ENCODE measurements at places on chromosomes 5 and 9.

- no peak for DNase-seq
These were observed 171.0 kb upstream of the TUT7 start for GRCh38 chr9:86525182-86525581.

DNA sequence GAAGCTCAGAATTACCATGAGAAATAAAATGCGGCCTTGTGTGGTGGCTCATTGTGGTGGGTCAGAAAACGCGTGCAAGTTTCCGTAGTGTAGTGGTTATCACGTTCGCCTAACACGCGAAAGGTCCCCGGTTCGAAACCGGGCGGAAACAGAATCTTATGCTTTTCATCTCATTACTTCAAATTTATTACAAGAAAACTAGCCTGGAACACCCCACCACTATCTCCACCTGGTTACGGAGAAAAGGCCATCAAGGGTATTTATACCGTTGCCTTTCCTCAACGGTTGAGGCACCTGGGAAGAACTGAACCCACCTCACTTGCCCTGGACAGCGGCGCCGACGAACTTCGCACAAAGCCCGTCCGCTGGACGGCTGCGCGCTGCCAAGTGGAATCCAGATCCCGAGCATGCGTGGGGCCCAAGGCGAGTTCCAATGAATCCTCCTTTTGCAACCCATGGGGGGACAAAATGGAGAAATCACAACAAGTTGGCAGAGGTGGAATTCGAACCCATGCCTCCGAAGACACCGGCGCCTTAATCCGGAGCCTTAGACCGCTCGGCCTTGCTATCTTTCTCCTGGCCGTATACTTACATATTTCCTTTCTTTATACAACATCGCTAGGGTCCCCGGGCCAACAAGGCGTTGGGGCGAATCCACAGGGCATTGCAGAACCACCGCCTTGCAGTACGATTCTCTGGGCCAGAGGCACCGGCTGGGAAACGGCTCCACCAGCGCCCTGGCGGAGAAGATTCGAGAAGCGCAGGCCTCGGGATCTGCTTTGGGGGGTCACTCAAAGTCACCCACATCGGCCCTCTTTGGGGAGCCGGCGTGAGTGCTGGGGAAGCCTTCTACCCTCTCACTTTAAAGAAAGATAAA is 16.9 kb downstream of the OR2V2 start:
- DNase-seq, result no peak

GRCh38 chr5:26986985-26987384 is 51.4 kb downstream of the CDH9 start:
- DNase-seq, result no peak

DNA sequence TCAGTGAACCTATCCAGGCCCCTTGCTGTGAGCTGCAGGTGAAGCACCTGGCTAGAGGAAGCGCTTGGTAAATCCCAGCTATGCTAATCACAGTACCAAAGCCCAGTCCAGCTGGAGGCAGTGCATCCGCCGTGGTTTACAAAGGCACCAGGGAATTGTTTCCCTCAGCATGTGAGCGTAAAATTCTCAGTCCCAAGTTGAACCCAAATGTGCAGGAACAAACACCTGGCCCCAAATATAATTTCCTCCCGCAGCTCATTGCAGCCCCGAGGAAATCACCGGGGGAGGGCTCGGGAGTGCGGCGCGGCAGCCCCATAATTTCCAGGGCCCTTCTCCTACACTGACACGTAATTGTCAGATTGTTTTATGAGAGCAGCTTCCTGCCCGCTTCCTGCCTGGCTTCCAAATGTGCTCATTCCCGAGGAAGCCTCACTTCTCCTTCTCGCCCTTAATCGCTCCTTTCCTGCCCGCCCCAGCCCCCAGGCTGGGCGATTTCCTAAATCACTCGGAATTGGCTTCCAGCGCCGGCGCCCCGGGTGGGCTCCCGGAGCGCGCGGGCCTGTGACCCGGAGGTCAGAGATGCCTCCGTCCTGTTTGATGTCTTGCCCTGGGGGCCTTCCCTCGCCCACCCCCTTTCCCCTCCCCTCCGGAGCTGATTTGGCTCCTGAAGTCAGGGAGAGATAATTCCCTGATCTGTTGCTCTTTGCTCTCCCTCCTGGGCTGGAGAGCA is 134.4 kb downstream of the FGF1 start:
- peak; percentile 51 for DNase-seq

DNA sequence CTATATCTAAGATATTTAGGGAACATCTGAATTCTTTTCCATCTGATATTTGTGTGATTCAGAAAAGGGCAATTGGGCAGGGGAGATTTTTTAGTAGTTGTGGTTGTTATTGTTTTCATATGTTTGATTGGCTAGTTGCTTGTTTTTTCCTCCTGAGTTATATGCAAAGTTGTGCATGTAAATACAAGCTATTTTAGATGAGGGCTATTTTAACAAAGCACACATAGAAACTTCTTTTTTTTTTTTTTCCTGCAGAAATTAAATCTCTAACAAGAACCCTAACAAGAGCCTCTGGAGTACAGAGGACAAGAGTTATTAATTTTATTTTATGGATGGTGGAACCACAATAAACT is 559.1 kb downstream of the CETN3 start:
- no peak for DNase-seq

GRCh38 chr5:97094579-97095317 is 47.7 kb downstream of the LIX1 start:
- DNase-seq, result no peak

DNA sequence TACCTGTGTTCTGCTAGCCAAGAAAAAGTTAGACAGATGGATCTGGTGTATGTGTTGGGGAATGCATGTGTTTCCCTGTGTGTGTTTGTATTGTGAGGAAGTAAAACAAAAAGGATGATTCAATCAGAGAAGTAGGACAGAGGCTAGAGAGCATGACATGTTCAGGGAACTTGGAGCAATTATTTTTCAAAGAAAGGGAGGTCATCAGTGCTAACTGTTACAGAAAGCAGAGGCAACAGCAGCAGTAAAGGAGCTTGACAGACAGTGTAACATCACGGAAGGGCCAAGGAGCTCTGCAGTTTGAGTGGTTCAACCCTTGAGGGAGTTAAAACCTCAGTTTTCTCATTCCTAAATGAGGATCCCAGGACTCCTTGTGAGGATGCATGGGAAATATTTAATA is 13.2 kb downstream of the SPINK1 start:
- DNase-seq, result peak; percentile 45

DNA sequence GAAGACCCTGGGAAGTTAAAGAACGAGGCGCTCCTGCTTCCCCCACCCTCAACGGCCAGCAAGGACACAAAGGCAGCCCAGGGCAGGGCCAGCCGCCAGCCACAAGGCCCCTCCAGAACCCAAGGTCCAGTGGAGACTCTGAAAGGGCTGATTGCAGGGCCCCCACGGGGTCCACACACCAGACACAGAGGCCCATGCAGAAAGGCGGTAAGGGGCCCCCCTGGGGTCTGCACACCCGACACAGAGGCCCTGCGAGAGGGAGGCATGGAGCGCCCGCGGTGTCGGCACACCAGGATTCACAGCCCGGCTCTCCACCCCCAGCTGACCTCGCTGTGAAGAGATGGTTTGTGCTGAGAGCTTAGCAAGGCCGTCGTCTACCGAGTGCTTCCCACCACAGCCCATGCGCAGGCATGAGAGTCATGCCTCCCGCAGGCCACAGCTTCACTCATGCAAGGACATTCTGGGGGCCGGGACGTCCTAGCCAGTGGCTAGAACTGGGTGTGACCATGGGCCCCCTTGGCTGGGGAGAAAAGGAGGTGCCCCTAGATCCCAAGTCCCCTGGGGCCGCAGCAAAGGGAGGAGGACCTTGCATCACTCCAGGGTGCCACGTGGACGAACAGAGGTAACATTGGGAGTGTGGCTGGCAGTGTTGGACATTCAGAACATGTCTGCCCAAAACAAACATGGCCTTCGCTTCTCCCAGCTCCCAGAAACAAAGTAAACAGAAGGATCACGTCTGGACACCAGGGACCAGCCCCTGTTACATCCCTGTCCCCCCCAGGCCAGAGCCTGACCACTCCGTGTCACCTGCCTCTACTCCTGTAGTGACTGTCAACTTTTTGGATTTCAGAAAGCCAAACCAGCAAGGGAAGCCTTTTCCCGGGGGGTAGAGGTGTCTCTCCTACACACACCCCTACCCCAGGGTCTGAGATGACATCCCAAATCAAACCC is 9.8 kb downstream of the BRD3 start:
- DNase-seq, result no peak

- no peak for DNase-seq
These were observed 161.8 kb downstream of the AUH start for GRCh38 chr9:91199739-91200497.

- no peak for DNase-seq
These were observed 56.8 kb downstream of the UGCG start for GRCh38 chr9:111953444-111953843.

GRCh38 chr9:135830496-135830895 is 76.8 kb downstream of the CAMSAP1 start:
- DNase-seq, result no peak

DNA sequence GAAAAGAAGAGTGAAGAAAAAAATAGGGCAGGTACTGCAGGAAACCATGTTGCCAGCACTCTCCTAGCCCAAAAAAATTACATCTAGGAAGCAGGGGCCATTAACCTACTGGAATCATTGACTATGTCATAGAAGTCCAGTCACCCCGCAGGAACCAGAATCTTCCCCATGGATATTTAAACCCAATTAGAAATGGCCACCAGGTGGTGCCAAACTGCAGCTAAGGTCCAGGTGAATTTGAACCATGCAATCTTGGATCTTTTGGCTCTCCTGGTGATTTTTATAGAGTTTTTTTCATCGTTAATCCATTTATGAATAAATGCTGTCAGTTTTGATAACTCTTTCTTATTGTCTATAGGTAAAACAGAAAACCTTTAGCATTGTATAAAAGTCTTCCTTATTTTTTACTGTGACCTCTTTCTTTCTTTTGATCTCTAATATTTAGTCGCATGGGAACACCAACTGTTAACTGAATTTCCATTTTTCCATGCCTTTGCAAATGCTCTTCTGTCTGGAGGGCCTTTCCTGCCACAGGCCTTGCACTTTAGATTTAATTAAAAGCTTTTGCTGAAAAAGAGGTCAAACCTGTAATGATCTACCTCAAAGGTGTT is 147.5 kb upstream of the FGF10 start:
- peak; percentile 81 for DNase-seq

GRCh38 chr5:57429513-57430120 is 53.0 kb downstream of the ACTBL2 start:
- no peak for DNase-seq

GRCh38 chr5:66757219-66757833 is 161.1 kb downstream of the MAST4 start:
- DNase-seq, result peak; percentile 62

GRCh38 chr5:58849921-58850667 is 267.2 kb downstream of the RAB3C start:
- peak; percentile 84 for DNase-seq
